ENCODE measurements at places on chromosomes 6 and 20. TPM values are rescaled to one million over a fixed set of nuclear protein-coding genes. Genes with fewer than 3 reads are reported as not detected.

The SNAI1 gene
- not detected for total RNA-seq

The TTLL9 gene
- not detected for total RNA-seq

The CCN6 gene
- not detected for total RNA-seq

The ALDH8A1 gene
- total RNA-seq, result 0.36 TPM

The SLC44A4 gene
- 3.1 TPM for total RNA-seq

The RBM24 gene
- total RNA-seq, result 0.93 TPM

The MDFI gene
- 67.1 TPM for total RNA-seq

The BNIP5 gene
- total RNA-seq, result not detected

The C6orf58 gene
- not detected for total RNA-seq

The SLC29A1 gene
- total RNA-seq, result 3.4 TPM

The OOEP gene
- 0.14 TPM for total RNA-seq

The NKAIN2 gene
- 0.07 TPM for total RNA-seq

The KCNS1 gene
- 0.64 TPM for total RNA-seq

The METTL24 gene
- total RNA-seq, result not detected

The NHLRC1 gene
- total RNA-seq, result 2.7 TPM

The CLPSL1 gene
- total RNA-seq, result not detected

The BHLHE23 gene
- not detected for total RNA-seq

The POU5F1 gene
- 0.50 TPM for total RNA-seq

The PBOV1 gene
- not detected for total RNA-seq

The SLC26A8 gene
- total RNA-seq, result not detected

The SIRT5 gene
- total RNA-seq, result 17.5 TPM

The SIRPB1 gene
- total RNA-seq, result not detected

The TMEM244 gene
- not detected for total RNA-seq

The TAGAP gene
- 0.34 TPM for total RNA-seq

The TINAG gene
- not detected for total RNA-seq

The RAD21L1 gene
- not detected for total RNA-seq

The PROKR2 gene
- not detected for total RNA-seq

The THBS2 gene
- 0.50 TPM for total RNA-seq

The KIAA1755 gene
- not detected for total RNA-seq

The ADGB gene
- not detected for total RNA-seq

The MEI4 gene
- total RNA-seq, result under 0.01 TPM

The MTRF1L gene
- 9.9 TPM for total RNA-seq

The GPR6 gene
- total RNA-seq, result not detected

The COL19A1 gene
- not detected for total RNA-seq

The C20orf144 gene
- under 0.01 TPM for total RNA-seq

The ANGPT4 gene
- not detected for total RNA-seq

The FILIP1 gene
- total RNA-seq, result under 0.01 TPM
